Colonic mucosa (tissue), 4 donors: ENCODE measurements at places on chromosomes 7 and 10. TPM values are rescaled to one million over a fixed set of nuclear protein-coding genes. Genes with fewer than 3 reads are reported as not detected.

- no peak for DNase-seq
Observed at GRCh38 chr7:26657206-26657641, 207.2 kb downstream of the SKAP2 start.

GRM8 gene
- total RNA-seq = 2.5 TPM

KCND2 gene
- 0.17 TPM for total RNA-seq

DNA sequence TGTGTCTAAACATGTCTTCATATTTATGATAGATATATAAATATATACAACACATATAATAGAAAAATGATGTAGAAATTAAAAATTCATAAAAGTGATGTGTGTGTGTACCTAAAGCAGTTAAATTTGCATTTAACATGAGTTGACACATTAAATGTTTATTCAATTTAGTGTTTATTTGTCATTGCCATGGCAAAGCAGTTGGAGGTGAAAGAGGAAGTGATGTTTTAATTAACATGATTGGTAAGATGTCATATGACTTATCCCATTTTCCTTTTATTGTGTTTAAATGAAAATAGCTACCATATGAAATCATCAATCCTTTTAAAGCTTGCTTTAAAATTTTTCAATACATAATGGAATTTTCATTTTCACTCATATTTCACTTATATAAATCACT, 452.6 kb downstream of the SUGCT start:
- DNase-seq = no peak

PDE1C gene
- 2.7 TPM for total RNA-seq

GRCh38 chr7:94995921-94996320, 88.5 kb downstream of the PPP1R9A start:
- DNase-seq = no peak

CYP3A5 gene
- total RNA-seq = 52.6 TPM

GRCh38 chr10:83952314-83952713, 187.0 kb upstream of the GHITM start:
- DNase-seq = peak; percentile 22

IKZF1 gene
- total RNA-seq = 4.9 TPM

DNA sequence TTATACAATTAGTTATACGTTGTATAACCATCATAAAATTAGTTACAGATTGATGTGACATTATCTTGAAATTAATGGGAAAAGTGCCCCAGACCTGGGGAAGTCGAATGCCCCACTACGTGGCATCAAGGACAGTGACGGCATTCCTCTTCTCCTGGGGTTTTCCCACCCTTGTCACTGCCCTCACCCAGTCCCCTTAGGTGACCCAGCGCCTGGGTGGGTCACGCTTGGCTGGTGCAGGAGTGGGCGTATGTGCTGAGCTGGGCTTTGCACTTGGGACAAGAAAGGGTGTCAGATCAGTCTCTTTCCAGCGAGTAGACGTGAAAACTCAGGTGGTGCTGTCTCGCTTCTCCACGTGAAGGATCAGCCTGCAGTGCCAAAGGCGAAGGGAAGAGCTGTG, 7.6 kb downstream of the FOXK1 start:
- no peak for DNase-seq

- DNase-seq = no peak
Observed at GRCh38 chr10:75613685-75614504, 182.5 kb downstream of the LRMDA start.

- no peak for DNase-seq
Observed at GRCh38 chr7:101563943-101564777, 64.9 kb downstream of the MYL10 start.

SRPK2 gene
- total RNA-seq = 30.1 TPM

GRCh38 chr10:82150123-82150900, 275.3 kb downstream of the NRG3 start:
- DNase-seq = no peak

DNA sequence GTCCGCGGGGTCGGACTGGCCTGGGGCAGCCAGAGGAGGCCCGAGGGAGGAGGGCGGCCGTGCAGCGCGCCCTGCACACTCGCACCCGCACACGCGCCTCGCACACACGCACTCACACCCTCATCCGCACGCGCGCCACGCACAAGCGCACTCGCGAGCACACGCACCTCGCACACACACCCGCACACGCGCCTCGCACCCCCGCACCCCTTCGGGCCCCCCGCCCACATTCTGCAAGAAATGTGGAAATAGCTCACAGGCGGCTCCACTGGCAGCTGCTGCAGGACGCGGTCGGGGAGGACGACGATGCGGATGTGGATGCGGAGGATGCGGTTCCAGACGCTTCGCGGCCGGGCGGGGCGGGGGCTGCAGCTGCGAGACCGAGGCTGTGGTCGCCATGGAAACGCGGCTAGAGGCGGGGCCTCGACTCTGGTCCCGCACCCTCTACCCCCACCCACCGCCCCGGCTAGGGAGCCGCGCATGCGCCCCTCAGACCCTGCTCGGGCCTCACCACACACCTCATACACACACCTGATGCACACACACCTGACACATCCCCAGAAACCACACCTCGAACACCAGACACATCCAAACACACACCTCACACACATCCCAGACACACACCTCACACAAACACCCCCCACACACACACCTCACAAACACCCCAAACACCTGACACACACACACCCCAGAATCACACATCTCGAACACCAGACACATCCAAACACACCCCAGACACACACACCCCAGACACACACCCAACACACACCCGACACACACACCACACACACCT, at the start of gene CALY:
TSS of gene CALY (minus strand) at position 320 of the 793 bp plus-strand sequence. CDS start 7,907 bp downstream, outside the sequence.
- DNase-seq = no peak

HMX3 gene
- 0.35 TPM for total RNA-seq

GRCh38 chr10:81179805-81180452, 642.2 kb downstream of the SH2D4B start:
- DNase-seq = peak; percentile 33

TEX47 gene
- total RNA-seq = not detected

MPP7 gene
- 25.7 TPM for total RNA-seq
